Bronchus fibroblast of lung (primary cell): ENCODE measurements at places on chromosomes 12 and 14. TPM values are rescaled to one million over a fixed set of nuclear protein-coding genes. Genes with fewer than 3 reads are reported as not detected.

ACOT6 gene
- total RNA-seq = not detected in 2 replicates

PTPRB gene
- total RNA-seq = under 0.01 and 0.15 TPM in 2 replicates

PTPRQ gene
- total RNA-seq = 0.59 and 1.3 TPM in 2 replicates

VRTN gene
- not detected in 2 replicates for total RNA-seq

SCNN1A gene
- 0.67 and 1.0 TPM in 2 replicates for total RNA-seq

MYF5 gene
- total RNA-seq = not detected in 2 replicates

POTEG gene
- total RNA-seq = not detected in 2 replicates

GPR135 gene
- total RNA-seq = 0.74 and 0.84 TPM in 2 replicates

SLC10A1 gene
- total RNA-seq = not detected in 2 replicates

BRMS1L gene
- 3.7 and 4.2 TPM in 2 replicates for total RNA-seq

DCN gene
- total RNA-seq = 473 and 502 TPM in 2 replicates

SPX gene
- 1.2 TPM in 2 replicates for total RNA-seq

TMEM179 gene
- 0.30 TPM in 1 of 2 replicates, not detected in the other for total RNA-seq

ZDHHC22 gene
- not detected in 2 replicates for total RNA-seq

CLSTN3 gene
- 6.1 and 9.7 TPM in 2 replicates for total RNA-seq

GPD1 gene
- under 0.01 TPM in 1 of 2 replicates, not detected in the other for total RNA-seq

CIPC gene
- total RNA-seq = 5.9 and 6.8 TPM in 2 replicates

DIO2 gene
- total RNA-seq = 0.34 and 0.45 TPM in 2 replicates

TIGAR gene
- total RNA-seq = 6.1 and 7.7 TPM in 2 replicates

NKX2-1 gene
- not detected in 2 replicates for total RNA-seq

HOXC6 gene
- 0.17 and 0.89 TPM in 2 replicates for total RNA-seq

IFNG gene
- not detected in 2 replicates for total RNA-seq

CPNE6 gene
- total RNA-seq = not detected in 2 replicates

FAM222A gene
- 0.15 and 0.17 TPM in 2 replicates for total RNA-seq

PLEKHG7 gene
- total RNA-seq = not detected in 2 replicates

GRIN2B gene
- not detected in 2 replicates for total RNA-seq

SOCS2 gene
- 63.2 and 72.0 TPM in 2 replicates for total RNA-seq

NDUFA9 gene
- 65.9 and 80.9 TPM in 2 replicates for total RNA-seq

SMCO2 gene
- not detected in 2 replicates for total RNA-seq
